ENCODE measurements at places on chromosomes 5 and 9.

DNA sequence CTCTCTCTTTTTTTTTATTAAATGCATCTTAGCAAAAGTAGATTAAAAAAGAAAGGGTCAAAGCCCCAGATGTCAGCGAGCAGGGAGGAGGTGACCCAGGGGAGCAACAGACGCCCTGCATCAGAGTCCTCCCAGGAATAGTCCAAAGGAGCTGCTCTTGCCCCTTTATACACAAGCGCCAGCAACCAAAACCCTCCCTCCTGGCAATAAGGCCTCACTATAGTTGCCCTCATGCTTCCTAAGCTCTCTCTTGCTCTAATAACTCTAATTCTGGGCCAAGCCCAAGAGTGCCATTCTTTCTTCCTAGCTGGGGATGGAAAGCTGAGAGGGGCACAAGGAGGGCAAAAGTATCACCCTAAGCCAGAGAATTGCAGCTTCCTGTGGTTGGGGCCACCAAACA, 26.3 kb downstream of the PCDHGC5 start:
- no peak for DNase-seq

DNA sequence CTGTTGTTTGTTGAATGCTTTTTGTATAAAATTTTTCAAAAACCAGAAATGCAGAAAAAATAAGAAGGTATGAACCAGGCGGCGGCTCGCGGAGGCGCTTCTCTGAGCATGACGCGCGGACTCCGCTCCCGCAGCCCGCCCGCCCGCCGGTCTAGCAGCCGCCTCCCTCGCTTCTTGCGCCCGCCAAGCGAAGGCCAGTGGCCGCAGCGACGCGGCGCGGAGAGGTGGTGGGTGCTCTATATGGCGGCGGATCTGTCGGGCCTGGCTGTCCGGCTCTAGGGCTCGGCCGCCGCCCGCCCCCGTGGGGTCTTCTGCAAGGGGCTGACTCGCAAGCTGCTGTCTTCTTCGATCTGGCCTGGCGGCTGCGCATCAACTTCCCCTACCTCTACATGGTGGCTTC, 93.8 kb downstream of the ANKRD18A start:
- DNase-seq, result no peak

DNA sequence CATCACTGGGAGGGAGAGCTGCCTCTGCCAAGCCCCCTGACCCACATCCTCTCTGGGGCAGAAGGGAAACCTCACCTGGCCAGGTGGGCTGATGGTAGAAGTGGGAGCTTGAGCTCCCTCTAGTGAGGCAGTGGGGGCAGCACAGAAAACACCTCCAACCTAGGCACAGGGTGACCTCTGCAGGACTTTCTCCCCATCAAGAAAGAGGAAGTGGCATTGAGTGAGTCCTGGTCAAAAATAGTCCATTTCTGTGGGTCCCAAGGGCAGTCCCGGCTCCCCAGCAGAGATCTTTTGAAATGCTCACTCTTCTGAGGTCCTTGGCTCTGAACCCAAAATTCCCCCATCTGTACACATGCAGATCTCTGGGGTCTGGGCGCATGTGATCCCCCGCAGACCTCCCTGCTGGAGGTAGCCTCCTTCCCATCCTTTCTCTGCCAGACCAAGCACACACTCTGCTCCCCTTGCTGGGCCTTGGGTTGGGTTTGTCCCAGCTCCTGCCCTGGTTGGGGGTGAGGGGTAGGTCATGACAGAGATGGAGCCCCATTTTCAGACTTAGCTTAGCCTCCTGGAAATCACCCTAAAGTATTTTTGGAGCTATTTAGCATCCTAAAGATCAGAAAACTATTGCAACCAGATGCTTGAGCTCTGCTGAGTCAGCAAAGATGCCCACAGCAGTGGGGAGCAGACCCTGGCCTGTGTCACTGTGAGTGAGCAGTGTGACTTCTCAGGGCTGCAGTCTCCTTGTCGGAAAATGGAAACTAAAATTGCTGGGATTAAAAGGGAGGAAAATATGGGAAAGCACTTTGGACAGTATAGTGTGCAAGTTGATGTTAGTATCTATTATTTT, 41.6 kb upstream of the LCP2 start:
- DNase-seq, result peak; percentile 52

DNA sequence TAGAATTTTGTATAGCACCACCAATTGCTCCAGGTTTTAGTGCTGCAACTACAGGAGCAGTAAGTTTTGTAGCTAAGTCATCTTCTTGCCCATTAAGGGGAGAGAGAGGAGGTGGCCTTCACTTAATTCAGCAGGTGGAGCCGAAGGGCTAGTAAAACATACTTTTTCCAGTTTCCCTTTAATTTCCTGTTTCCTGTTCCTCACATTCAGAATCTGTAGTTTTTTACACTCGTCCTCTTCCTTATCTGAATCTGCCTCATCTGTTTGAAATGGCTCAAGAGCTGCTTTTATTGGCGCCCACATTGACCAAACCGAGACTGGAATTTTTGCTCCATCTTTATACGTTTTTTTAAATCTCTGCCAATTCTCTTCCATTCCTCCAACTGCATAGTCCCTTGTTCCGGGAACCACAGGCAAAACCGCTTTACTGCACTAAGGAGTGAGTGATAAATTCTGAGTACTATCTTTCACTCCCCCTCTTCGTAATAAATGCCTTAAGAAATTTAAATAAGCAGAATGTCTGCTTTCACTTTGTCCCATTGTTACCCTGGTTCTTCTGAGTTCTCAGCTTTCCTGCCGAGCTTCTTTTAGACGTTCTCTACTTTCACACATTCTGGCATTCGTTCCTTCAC, 133.9 kb downstream of the DROSHA start:
- DNase-seq, result no peak

DNA sequence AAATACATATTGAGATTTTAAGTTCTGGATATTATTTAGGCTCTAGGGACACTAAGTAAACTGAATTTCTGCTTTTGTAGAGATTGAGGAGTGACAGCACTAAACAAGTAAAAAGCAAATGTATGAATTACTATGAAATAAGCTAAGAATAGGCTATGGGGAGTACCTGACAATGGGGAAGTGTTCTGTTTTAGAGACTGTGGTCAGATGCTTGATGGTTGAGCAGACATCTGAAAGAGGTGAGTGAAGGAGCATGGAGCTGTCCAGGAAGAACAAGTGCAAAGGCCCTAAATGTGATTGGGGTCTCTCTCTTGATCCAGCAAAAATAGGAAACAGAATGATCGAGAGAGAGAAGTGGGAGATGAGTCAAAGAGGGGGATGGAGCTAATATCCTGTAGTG, 111.7 kb downstream of the JAKMIP2 start:
- no peak for DNase-seq

DNA sequence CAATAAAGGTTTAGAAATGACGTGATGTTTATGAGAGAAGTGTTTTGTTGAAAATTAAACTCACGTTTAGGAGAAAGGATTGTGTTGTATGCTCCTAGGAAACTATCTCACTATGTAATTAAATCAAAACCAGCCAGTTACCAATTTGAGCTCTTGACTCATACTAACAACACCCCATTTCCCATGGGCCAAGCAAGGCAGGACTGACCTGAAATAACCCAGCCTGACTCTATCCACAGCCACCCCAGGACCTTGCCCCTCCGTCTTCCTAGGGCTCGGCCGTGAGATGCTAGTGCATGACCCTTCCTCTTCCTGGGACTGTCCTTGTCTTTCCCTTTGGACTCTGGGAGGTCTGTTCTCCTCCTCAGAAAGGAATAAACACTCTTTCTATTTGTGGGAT, 16.4 kb downstream of the TLR4 start:
- no peak for DNase-seq

DNA sequence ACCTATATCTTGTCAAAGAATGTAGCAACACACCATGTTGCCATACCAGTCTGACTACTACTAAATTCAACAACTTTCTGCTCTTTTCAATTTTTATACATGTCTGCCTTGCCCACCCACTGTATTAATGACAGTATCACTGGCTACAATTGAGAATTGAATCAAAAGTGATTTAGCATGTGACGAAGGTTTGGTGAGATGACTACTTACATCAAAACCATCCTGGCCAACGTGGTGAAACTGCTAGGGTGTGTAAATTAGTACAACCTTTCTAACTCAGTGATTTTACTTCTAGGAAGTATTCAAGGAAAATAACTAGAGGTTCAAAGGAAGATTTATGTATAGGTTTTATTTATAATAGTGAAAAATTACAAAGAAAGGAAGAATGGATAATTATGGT, 109.8 kb downstream of the UNC13B start:
- no peak for DNase-seq

- no peak for DNase-seq
These were observed 160.5 kb upstream of the CDH10 start for GRCh38 chr5:24805230-24805629.

GRCh38 chr5:153584126-153584959, 93.9 kb downstream of the GRIA1 start:
- DNase-seq, result no peak

DNA sequence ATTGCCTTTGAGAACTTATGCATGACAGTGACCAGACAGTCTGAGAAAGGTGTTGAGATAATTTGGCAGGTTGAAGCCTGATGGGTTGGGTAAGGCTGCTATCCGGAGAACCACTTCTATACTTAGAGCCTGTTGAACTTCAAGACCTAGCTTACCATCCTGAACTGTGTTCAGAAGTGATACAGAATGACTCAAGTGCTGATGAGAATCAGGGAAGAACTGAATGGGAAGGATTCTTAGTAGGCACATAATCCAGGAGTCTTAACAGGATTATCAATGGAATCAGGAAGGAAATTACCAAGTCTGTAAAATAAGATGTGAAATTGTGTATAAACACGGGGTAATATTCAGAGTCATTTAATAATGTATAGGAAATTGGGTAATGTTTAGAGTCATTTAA, 9.0 kb upstream of the PAPPA start:
- no peak for DNase-seq

DNA sequence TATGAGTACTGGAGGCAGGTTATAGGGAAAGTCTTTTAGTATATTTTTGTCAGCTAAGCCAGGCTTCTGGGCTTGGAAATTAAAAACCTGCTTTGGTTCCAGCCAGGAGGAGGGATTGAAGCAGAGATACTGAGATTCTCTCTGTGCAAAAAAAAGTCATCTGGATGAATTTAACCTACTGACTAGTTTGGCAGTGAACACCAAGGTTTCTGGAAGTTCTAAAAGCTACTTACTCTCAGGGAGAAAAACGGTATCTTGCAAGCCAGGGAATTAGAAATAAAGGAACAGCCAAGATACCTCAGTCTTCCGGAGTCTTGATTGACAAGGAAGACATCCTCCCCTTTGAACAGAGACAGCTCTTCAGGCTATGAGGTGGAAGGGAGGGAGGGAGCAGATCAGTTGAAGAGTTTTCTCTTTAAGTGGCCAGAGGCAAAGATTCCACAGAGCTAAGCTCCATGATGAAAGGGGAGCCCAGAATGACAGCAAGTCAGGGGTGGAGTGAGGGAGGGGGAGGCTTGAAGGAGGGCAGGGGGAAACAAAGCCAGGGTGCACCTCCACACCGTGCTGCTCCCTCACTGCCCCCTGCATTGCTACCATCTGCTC, 8.3 kb upstream of the ZBTB34 start:
- no peak for DNase-seq

DNA sequence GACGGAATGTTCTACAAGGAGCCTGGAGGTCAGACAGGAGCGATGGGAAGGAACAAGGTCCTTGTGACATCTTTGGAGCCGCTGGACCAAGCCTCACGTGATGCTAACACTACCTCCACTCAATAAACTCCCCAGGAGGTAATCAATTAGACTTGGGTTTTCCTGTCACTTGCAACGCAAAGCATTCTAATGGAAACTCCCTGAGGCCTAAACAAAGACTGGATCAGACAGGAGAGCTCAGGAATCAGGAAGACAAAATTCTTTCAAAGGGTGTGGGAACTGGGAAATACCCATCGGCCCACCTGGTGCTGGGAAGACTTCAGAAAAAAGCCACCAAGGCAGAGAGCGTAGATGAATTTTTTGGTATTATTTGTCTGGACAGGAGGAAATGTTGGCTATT, 22.3 kb upstream of the UNC5A start:
- DNase-seq, result no peak

- no peak for DNase-seq
These were observed 1003.3 kb upstream of the COX7C start for GRCh38 chr5:85614489-85614888.

GRCh38 chr5:133291524-133291923, 239.7 kb downstream of the HSPA4 start:
- DNase-seq, result no peak

DNA sequence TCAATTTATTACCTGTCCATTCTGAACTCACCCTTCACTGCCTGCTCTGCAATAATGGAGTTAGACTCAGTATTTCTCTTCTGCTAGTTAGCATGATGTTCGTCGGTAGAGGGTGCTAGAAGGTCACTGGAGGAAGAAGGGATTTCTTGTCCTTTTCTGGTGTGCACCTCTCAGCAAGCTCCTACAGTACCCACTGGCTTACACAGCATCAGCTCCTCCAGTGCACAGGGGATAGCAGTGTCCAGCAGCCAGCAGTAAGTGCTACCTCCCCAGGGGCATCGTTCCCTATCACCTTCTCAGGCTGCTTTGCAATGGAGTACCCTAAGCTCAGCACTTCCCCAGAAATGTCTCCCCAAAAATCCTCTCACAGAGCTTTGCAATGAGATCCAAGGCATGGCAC, 45.9 kb upstream of the APC start:
- no peak for DNase-seq

GRCh38 chr9:111866976-111867375, 29.6 kb upstream of the UGCG start:
- DNase-seq, result no peak

DNA sequence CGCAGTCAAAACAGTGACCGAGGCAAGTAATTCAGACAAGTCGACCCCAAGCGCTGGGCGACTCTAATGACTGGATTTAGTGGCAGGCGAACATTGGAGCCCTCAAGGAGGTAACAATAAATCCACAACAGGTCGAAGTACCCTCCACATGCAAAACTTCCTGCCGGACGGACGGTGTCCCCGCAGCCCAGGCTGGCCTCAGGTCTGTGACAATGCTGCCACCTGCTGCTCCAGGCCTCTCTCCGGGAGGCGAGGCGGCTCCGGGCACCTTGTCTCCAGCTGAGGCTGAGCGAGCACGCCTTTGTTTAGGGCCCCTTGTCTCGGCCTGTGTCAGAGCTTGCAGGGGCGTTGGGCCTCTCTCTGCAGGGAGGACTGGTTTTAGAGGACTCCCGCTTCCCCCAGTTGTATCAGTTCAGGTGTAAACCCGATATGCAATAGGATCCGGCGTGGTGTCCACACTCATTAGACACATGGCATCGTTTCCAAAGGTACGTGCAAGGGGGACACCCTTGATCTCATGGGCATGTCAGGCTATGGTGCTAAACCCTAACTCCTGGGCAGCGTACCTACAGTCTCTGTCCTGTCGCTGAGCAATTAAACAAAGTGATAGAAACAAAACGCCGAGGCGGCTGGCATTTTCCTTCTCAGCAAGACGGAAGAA, 628.0 kb upstream of the ADAMTS16 start:
- no peak for DNase-seq

DNA sequence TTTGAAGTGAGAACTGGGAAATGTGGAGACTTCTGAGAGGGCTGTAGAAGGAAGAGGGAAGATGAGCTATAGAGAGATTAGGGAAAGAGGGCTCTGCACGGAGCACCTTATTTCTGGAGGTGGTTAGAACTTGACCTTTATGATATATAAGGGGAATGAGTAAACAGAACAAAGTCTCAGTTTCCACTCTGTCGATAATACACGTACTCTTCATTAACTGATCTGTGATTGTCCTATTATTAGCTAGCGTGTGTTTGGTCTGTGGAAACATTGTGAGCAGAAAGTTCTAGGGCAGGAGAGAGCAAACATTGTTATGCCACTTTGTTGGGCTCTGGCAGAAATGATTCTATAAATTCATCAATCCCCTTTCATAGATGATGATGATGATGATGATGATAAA, 118.5 kb downstream of the UGCG start:
- DNase-seq, result no peak

Data from activated T-cell treated with anti-CD3 and anti-CD28 coated beads for 1 hour (primary cell).